COLO829 (cell line): ENCODE measurements at places on chromosomes 16 and 17.

GRCh38 chr17:45584092-45585036 lies 93.8 kb upstream of the PLEKHM1 start:
- DNase-seq, result peak; percentile 53

GRCh38 chr16:1993731-1994131 lies 4.0 kb downstream of the SYNGR3 start:
- no peak for DNase-seq

- no peak for DNase-seq
These were observed 45.1 kb upstream of the HNF1B start for GRCh38 chr17:37789771-37790541.

GRCh38 chr17:67613961-67614360 lies 103.8 kb upstream of the NOL11 start:
- DNase-seq, result no peak

DNA sequence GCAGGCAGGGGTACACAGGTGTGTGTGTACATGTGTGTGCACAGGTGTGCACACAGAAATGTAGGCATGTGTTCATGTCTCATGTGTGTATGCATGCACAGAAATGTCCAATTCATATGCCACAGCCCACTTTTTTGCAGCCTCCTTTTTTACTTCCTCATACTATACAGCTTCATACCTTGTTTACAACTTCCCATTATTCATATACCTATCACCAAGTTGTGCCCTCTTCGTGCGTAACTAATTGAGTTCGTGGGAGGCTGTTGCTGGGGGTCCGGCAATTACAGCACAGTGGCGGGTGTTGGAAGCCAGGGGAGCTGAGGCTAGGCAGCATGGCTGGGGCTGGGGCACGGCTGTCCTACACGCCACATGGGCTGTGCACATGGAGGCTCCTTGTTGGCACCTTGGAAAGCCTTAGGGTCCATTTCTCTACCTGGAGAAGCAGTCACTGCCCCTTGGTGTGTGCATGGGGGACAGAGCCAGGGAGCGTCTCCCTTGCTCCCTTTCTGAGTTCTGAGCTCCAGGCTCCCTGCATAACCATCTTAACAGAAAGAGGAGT lies 266.7 kb downstream of the ENGASE start:
- DNase-seq, result no peak

GRCh38 chr16:58448890-58449289 lies 51.1 kb upstream of the NDRG4 start:
- no peak for DNase-seq
